Suppressor macrophage (primary cell): ENCODE measurements at places on chromosomes 6 and 20.

GRCh38 chr20:9744551-9744950 lies 94.3 kb downstream of the PAK5 start:
- DNase-seq, result no peak

DNA sequence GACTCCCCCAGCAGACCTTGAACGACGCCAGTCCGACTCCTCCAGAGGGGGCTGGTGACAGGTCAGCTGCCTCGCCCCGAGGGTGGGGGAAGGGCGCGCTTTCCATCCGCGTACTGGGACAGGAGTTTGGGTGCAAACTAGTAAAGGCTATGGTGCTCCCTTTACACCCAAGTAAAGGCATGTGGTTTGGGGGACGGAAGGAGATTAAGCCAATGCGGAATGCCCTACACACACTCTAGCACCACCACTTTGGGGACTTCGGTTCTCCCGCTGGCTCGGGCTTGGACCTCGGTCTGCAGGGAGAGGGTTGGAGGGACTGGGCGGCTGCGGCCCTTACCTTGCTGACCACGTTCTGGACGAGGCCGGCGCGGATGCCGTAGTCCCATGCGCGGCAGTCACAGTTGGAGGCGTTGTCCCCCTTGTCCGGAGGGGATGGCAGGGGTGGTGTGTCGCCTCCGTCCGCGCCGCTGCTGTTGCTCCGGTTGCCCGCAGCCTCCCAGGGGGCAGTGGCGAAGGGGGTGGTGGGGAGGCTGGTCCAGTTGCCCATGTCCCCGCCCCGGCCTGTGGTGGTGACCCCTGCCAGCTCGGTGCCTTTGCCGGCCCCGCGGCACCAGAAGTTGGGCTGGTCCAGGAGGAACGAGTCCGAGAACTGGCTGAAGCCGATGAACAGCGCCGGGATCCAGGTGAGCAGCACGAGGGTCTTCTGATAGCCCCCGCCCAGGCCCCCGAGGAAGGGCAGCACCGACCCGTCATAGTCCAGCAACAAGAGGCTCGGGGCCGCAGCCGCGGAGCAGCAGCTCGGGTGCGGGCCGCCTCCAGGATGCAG lies 1.1 kb downstream of the SLC22A23 start:
- DNase-seq, result peak; percentile 5

DNA sequence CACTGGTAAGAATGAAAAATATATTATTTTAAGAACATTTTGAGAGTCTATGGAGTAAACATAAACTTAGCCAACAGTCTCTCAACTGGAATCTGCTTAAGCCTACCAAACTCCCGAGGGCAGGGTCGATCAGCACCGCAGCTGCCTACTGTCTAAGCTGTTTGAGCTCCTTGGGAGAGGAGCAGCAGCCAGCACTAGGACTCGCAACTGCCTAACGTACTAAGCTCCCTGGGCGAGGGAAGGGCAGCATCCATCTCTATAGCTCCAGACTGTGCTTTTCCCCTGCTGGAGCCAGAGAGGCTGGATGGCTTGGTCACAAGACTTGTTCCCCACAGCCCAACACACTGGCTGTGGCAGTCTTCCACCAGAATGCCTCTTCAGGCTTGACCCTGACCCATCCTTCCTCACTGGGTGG lies 96.4 kb downstream of the MOXD1 start:
- no peak for DNase-seq

- DNase-seq, result no peak
These were observed 337.6 kb downstream of the DHX35 start for GRCh38 chr20:39299783-39300182.

GRCh38 chr6:165662041-165662748 lies 846 bp downstream of the PDE10A start:
- DNase-seq, result no peak

GRCh38 chr6:47519279-47519678 lies 41.7 kb downstream of the CD2AP start:
- no peak for DNase-seq

DNA sequence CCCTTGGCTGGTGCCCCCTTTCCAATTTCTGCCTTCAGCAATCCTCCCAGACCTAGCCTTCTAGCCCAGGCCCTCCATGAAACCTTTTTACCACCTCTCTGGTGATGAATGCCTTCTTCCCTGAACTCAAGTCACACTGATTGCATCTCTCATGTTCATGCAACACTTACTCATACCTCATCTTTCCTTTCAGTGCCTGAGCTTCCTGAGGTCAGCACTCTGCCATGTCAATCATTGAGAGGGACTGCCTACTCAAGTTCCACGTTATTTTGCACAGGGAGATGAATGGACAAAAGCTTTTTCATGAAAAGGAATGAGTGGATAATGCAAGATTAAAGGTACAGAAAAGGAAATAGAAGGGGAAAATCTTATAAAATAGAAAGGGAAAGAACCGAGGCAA lies 60.1 kb upstream of the PLEKHG1 start:
- no peak for DNase-seq

- no peak for DNase-seq
These were observed 6.5 kb downstream of the CEP162 start for GRCh38 chr6:84220809-84221409.

DNA sequence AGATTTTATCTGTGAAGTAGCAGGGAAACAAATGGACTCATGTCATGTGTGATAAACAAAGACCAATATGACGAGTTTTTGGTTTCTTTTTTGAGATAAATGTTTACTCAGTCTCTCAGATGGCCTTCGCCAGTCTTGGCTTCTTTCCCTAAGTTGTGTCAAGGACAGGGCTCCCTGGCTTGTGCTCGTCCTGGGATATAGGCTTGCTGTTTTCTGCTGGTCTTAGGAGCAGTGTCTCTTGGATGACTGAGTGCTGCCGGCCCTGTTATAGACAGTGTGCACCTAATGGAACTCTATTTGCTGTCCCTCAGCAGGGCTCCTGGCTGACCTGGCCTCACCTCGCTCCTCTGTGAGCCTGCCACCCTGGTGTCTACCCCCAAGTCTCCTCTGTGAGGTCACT lies 324.1 kb upstream of the SYNCRIP start:
- DNase-seq, result no peak

GRCh38 chr6:71248306-71248765 lies 40.3 kb upstream of the OGFRL1 start:
- peak; percentile 96 for DNase-seq

GRCh38 chr6:1424306-1424927 lies 35.0 kb downstream of the FOXF2 start:
- DNase-seq, result peak; percentile 39

GRCh38 chr6:14640631-14641030 lies 523.1 kb downstream of the CD83 start:
- DNase-seq, result no peak

GRCh38 chr6:56387621-56388414 lies 140.4 kb upstream of the COL21A1 start:
- DNase-seq, result no peak

- peak; percentile 84 for DNase-seq
These were observed 71.8 kb upstream of the TMEM181 start for GRCh38 chr6:158488065-158488464.

DNA sequence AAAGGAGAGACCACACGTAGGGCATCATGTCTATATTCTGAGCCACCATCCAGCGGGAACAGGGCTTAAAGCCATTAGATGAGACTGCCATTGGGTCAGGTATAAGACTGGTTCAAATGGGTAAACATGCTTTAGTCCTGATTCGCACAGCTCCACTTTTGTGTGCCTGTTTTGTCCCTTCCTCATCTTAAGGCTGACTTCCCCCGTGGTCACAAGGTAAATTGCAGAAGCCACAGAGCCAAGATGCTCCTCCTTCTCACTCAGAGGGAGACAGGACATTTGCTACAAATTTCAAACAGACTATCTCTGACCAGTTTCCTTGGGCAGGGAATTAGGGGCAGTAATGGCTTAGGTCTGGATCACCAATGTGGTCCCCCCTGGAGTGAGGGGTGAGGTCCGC lies 11.4 kb upstream of the IFNGR1 start:
- peak; percentile 87 for DNase-seq

DNA sequence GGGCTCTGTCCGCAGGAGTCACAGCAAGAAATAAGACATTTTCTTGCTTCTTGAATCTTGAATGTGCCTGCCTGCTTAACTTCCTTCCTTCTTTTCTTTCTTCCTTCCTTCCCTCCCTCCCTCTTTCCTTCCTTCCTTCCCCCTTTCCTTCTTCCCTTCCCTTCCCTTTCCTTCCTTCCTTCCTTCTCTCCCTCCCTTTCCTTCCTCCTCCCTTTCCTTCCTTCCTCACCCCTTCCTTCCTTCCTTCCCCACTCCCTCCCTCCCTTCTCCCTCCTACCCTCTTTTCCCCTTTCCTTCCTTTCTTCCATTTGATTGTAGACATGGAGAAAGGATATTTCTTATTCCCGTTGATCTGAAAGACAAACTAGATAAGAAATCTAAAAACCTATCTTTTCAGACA lies 436.8 kb upstream of the AGPAT4 start:
- no peak for DNase-seq

- DNase-seq, result no peak
These were observed 132.9 kb upstream of the THBS2 start for GRCh38 chr6:169386411-169387057.

GRCh38 chr6:133348846-133349245 lies 107.7 kb downstream of the EYA4 start:
- no peak for DNase-seq

- no peak for DNase-seq
These were observed 142.0 kb downstream of the RNASET2 start for GRCh38 chr6:166814390-166814789.

GRCh38 chr6:105816847-105817246 lies 269.3 kb upstream of the PRDM1 start:
- DNase-seq, result peak; percentile 30

DNA sequence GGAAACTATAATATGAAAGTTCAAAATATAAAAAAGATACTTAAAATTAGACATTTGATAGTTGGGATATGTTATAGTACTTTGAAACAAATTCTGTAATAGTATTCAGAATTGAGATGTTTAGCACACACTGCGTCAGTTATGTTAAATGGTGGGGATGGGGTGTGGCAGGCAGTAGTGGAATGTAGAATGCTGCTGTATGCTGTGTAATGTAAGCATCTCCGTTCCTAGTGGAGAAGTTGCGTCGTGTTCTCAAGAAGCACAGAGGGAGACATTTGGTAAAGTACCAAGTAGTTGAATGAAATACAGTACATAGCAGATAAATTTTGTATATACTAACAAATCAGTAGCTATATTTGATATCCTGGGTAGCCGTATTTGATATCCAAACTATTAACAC lies 192.4 kb downstream of the ZFAND3 start:
- no peak for DNase-seq

DNA sequence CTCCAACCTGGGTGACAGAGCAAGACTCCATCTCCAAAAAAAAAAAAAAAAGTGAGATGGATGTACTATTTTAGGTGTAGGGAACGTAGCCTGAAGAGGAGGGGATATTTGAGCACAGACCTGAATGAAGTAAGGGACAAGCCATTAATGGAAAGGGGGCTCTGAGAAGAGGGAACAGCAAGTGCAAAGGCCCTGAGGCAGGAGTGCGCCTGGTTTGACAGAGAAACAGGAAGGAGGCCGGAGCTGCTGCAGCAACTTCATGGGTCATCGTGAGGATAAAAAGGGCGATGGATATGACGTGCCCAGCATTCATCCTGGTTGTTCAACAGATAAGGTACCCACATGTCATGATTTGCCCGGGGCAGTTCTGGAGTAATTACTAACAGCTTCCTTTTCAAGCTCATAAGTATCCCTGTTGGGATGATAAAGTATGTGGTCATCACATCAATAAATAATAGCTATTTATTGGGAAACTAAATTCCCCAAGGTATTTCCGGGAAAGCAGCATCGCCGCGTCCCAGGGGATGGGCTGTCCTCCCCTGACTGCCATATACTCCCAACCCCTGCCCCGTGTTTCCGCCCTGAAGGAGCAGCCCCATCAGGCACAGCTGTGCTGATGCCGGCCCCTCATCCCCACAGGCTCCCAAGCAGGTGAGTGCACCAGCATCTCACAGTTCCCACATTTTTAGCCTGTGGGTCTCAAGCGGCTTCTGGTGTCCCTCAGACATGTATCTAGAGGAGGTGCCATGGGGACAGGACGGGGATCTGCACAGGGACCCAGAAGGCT lies 43.4 kb downstream of the DLGAP4 start:
- no peak for DNase-seq

GRCh38 chr20:62572980-62573379 lies 69.3 kb upstream of the SLCO4A1 start:
- no peak for DNase-seq

GRCh38 chr6:19613678-19614077 lies 223.5 kb upstream of the ID4 start:
- no peak for DNase-seq

DNA sequence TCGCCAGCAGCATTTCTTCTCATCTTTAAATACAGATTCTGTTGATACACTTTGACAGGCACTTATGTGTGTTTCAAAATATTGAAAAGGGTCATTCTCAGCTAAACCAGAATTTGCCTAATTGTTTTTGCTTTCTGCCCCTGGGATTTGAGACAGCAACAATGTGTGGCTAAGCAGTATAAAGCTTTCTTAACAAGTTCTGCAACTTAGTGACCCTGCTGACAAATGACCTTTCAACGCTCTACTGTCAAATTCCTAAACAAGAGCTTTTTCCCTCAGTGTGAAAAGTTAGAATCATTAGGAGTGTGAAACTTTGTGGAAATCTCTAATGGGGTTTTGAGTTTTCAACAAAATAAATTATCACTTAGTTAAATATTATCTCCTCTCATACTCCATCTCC lies 414.6 kb downstream of the RFPL4B start:
- DNase-seq, result no peak

- no peak for DNase-seq
These were observed 120.2 kb upstream of the CLDN20 start for GRCh38 chr6:155143578-155144106.

DNA sequence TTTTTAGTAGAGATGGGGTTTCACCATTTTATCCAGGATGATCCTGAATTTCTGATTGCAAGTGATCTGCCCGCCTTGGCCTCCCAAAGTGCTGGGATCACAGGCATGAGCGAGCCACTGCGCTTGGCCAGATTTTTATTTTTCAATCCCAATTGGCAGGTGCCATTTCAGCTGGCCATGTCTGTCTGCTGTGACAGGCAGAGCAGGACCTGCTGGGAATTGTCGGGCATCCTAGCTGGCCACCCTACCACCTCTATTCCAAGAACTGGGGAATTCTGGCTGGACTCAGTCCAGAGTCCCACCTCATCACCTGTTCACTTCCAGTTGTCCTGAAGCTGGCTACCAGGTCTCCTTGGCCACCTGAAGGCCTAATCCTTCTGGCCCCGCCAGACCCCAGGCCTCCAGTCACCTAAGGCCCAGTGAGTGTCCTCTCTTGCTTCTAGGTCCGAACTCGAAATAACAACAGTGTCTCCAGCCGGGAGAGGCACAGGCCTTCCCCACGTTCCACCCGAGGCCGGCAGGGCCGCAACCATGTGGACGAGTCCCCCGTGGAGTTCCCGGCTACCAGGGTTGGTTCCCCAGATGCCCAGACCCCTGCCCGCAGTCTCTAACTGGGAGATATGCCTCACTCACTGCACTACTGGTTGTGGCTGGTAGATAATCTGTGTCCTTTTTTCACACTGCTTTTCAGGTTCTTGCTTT lies 24.0 kb downstream of the DNMT3B start:
- no peak for DNase-seq

- DNase-seq, result no peak
These were observed 579.9 kb downstream of the EPM2A start for GRCh38 chr6:145155411-145155810.

- DNase-seq, result peak; percentile 93
These were observed 52.8 kb downstream of the GTF2H5 start for GRCh38 chr6:158220786-158221442.
